Ovary (tissue), 10 donors: ENCODE measurements at places on chromosomes 3 and 15. TPM values are rescaled to one million over a fixed set of nuclear protein-coding genes. Genes with fewer than 3 reads are reported as not detected.

The CASR gene
- 1.5 TPM for polyA plus RNA-seq

The SKIL gene
- 10.8 TPM for polyA plus RNA-seq

GRCh38 chr3:76122007-76122406 is 336.7 kb upstream of the ZNF717 start:
- no peak for DNase-seq

The DNASE1L3 gene
- polyA plus RNA-seq: 0.61 TPM

The CD86 gene
- 8.7 TPM for polyA plus RNA-seq

The SLC33A1 gene
- 10.9 TPM for polyA plus RNA-seq

The CSPG4 gene
- 7.8 TPM for polyA plus RNA-seq

GRCh38 chr3:68764554-68764953 is 167.8 kb downstream of the TAFA4 start:
- DNase-seq: no peak

GRCh38 chr3:140347151-140347550 is 330.7 kb upstream of the TRIM42 start:
- DNase-seq: no peak

The MITF gene
- 37.1 TPM for polyA plus RNA-seq

GRCh38 chr15:81025721-81026370 is 25.1 kb downstream of the TLNRD1 start:
- DNase-seq: no peak

DNA sequence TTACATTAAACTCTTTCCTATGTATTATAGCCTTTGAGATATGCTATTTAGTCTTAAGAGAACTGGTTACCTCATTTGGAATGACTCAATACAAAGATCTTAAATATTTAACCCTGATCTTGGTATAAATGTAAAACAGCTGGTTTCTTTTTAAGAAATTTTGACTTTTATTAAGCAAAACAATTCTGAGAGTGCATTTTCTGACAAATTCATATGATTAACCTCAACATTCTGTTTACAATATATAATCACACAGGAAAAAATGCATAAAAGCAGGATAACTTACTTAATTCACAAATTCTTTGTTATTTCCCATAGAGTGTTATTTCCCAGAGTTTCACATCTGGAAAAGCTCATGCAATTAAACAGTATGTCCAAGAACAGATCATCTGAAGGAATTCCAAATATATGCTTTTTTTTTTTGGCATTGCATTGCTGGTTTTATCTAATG is 400.4 kb upstream of the THBS1 start:
- no peak for DNase-seq

- DNase-seq: no peak
Measured at GRCh38 chr3:159805411-159805772, 183.2 kb upstream of the IL12A start.

GRCh38 chr3:119013951-119014350 is 20.7 kb downstream of the IGSF11 start:
- no peak for DNase-seq

GRCh38 chr3:13053893-13054292 is 19.3 kb downstream of the IQSEC1 start:
- no peak for DNase-seq

- DNase-seq: peak; percentile 34
Measured at GRCh38 chr15:33547876-33548275, 237.1 kb downstream of the RYR3 start.

The CHRNA5 gene
- polyA plus RNA-seq: 0.74 TPM

- peak; percentile 95 for DNase-seq
Measured at GRCh38 chr3:184314363-184314699, at the start of gene EIF4G1. Gene EIF4G1, plus strand, starts transcription at chr3:184314606. Its CDS starts 1,191 bp downstream, at chr3:184315797.

DNA sequence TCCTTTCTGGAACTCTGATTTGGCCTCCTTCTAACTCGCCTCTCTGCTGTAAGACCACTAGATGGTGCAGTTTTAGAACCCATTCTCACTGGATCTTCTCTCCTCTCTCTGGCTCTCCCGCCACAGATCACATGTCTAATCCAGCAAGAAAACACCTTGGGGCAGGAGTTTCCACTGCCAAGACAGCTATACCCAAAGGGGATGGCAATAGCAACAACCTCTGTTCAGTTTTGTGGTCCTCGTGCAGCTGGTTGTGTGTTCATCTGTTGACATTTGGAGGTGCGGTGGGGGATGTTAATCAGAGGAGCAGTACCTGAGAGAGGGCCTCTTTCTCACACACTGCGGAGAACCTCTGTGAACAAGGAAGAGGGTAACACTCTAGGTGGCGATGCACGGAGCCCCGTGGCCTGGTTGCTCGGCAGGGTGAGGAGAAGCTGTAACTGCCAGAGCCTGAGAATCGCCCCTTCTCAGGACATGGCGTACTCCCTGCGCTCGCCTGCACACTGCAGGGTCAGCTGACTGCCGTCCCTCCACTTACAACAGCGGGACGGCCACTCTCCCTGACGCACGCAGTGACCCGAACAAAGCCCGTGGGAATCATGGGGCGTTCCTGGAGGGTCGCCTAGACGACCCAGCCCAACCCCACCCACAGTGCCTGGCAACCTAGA is at the start of gene TEX55:
TSS of gene TEX55 (plus strand) at position 666 of the 668 bp plus-strand sequence. CDS start 25 bp downstream, outside the sequence.
- DNase-seq: no peak

- DNase-seq: no peak
Measured at GRCh38 chr15:64997745-64998375, 8.1 kb upstream of the SPG21 start.

- DNase-seq: no peak
Measured at GRCh38 chr15:66102563-66103292, 150.8 kb downstream of the MEGF11 start.

DNA sequence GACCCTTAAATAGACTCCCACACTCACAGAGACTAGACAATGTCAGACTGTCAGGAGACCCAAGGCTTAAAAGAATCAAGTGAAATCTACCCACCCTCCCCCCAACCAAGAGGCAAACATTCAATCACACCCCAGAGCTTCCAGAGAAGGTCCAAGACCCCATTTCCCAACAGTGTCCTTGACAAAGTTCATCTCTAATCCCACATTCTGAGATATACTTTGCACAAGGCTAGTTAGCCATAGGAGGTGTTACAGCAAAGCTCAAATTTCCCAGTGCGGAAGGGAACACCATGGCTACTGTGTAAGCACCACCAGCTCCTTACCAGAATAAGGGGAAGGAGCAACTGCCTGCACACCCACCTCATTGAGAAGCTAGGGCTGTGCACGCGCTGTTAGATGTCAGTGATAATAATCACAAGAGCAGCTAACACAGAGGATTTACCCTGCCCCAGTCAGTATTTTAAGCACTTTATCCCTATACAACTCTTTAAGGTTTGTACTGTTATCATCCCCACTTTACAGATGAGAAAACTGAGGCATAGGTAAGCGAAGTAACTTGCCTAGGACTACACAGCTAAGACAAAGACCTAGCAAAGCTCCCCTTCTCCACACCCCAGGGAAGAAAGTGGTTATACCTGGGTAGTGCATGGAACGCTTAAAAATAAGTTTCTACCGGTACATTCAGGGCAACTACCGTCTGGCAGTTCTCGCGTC is 17.3 kb downstream of the SPATA12 start:
- DNase-seq: no peak

GRCh38 chr3:111496894-111497559 is 45.0 kb upstream of the CD96 start:
- no peak for DNase-seq

DNA sequence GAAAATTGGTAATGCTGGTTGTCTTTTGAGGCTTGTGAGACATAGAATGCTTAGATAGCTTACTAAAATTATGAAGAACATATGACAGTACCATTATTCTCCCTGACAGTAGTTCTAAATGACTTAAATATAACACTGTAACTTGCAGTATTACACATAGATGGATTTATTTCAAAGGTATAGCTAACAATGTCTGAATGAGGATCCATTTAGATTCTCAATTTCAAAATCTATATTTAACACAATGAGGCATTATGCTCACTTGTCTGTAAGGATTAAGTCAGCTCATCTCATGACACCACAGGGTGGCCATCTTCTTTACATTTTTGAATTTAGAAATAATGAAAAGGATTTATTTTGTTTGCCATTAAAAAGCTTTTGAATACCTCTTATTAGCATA is 108.4 kb downstream of the CCNL1 start:
- no peak for DNase-seq

- DNase-seq: peak; percentile 10
Measured at GRCh38 chr3:58899159-58899952, 150.5 kb downstream of the CFAP20DC start.

DNA sequence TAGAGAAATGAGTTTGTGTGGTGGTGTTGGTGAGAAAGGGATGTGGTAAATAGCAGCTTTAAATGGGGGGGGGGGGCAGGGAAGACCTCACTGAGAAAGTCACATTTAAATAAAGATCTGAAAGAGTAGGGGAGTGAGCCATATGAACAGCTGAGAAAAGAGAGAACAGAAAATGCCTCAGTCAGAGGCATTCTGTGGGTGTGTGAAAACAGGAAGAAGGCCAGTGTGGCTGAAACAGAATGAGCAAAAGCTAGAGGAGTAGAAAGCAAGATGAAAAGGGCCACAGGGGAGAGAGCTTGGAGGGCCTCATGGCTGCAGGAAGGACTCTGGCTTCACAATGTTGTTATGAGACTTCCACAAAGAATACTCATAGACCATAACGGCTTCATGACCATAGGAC is 783.3 kb downstream of the ZPLD1 start:
- DNase-seq: no peak

DNA sequence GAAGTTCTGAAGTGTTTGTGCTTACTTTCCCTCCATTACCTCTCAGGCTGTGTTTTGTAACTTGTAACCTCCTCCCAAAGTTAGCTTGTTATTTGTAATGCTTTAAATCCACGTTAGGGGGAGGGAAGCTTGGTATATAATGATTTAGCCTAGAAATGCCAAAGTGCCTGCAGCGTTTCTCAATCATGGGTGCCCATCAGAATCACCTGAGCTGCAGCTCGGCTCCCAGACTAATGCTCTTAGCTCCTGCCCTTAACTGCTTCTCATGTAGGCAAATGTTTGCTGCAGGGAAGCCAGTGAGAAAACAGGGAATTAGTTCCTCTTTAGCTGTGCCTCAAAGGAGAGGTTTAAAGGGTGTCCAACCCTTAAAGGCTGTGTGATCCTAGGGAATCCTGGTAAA is 219.2 kb upstream of the NAALADL2 start:
- no peak for DNase-seq
